ENCODE measurements at places on chromosomes 4 and X.

GRCh38 chr4:74054483-74055047 lies 16.1 kb upstream of the CXCL3 start:
- no peak for DNase-seq

DNA sequence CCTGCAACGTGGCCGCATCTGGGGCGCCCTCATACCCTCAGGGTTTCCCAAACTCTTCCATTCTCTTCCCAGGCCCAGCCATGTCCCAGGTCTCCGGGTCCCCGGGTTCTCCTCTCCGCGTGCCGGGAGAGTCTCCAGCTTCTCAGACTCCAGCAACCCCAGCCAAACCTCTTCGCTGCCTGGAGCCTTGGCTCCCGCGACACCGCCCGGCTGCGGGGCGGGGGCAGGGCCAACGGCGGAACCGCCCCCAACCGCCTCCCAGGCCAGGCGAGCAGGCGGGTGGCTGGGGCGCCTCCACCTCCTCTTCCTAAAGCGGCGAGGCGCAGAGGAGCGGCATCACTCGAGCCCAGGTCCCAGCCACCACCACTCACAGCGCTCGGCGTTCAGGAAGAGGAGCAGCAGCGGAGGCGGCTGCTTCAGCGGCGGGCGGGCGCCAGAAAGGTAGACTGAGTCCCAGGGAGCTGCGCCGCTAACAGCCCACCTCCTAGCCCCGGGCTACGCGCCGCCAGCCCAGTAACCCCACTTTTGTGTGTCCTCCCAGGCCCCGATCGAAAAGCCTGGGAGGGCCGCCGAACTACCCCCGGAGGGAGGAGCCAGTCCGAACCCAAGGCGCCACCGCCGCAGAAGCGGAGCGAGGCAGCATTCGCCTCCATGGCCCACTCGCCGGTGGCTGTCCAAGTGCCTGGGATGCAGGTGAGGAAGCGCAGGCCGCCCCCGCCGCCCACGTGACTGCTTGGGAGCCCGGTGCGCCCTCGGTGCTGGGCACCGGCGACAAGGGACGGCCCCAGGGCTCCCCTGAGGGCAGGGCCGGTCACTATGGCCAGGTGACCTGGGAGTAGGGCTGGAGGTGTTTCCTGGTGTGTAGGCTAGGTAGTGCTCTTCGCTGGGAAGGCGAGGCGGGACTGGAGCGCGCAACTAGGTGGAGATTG lies at the start of gene STK26:
STK26 (plus strand) TSS at position 336 of the 929 bp plus-strand sequence; CDS start at position 652, 316 bp downstream.
- DNase-seq = peak; percentile 56

DNA sequence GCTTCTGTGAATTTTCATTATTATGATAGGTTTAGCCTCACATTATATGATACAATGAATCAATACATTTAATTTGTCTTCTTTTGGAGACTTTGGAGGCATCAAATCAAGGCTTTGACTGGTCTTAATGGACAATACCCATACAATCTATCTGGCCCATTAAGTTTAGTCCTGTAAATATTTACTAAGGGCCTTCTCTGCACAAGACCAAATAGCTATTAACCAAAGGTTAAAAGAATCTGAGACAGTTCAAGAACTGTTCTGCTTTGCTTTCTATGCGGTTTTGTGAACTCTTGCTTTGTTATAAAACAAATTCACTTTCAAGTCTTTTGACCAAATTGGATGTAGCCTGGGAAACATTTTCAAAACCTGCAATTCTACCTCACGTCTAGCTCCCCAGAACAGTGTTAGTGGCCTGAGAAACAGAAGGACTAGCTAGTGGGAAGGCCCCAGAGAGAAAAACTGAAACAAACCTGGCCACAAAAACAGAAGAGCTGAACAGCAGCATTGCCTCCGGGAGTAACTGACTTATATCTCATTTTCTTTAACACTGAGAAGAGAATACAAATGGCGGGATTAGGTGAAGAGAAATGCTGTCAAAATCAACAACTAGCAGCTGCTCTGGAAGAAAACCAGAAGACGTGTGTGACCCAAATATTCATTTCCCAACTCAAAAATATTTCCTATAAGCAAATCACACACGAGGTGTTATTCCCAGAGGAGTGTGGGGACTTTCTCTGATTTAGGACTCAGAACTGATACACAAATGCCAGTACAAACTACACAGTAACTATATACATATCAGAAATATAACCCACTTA lies 548 bp downstream of the TLR1 start:
- DNase-seq = no peak

GRCh38 chrX:71099736-71100135 lies 4.1 kb downstream of the FOXO4 start:
- DNase-seq = no peak

GRCh38 chr4:78766026-78766425 lies 10.1 kb upstream of the BMP2K start:
- DNase-seq = no peak

- DNase-seq = no peak
Observed at GRCh38 chr4:23130845-23131244, 438.1 kb downstream of the GBA3 start.

DNA sequence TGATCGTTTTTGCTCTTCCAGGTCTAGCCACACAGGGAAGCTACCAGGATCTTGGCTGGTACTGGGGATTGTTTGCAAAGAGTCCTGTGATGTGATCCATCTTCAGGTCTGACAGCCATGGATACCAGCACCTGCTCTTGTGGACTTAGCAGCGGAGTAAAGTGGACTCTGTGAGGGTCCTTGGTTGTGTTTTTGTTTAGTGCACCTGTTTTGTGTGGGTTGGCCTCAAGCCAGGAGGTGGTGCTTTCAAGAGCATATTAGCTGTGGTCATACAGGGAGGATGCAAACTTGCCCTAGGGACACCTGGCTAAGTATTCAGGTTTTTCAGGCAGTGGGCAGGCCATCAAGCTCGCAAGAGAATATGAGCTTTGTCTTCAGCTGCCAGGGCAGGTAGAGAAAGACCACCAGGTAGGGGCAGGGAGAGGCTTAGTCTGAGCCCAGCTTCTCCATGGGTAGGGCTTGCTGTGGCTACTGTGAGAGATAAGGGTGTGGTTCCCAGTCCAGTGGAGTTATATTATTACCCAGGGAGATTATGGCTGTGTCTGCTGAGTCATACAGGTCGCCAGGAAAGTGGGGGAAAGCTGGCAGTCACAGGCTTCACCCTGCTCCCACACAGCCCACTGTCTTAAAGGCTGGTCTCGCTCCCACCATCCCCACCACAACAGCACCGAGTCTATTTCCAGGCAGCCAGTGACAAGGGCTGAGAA lies 293.7 kb downstream of the PCDH18 start:
- no peak for DNase-seq

DNA sequence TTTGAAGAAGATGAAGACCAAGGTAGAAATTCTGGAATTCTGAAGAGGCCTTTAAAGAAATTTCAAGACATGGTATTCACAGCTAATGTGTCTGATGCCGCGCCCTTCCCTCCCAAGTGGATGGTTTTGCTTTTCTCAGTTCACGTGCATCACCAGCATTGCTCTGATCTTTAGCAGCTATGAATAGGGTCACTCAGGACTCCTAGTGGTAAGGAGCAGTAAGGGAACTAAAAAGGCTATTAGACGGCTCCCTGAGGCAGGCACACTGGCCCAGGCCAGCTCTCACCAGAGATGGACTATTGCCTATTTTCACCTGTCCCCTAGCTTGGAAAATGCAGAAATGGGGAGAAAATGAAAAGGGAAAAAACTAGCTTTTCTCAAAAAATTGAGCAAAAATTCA lies 447.5 kb upstream of the RASGEF1B start:
- no peak for DNase-seq

DNA sequence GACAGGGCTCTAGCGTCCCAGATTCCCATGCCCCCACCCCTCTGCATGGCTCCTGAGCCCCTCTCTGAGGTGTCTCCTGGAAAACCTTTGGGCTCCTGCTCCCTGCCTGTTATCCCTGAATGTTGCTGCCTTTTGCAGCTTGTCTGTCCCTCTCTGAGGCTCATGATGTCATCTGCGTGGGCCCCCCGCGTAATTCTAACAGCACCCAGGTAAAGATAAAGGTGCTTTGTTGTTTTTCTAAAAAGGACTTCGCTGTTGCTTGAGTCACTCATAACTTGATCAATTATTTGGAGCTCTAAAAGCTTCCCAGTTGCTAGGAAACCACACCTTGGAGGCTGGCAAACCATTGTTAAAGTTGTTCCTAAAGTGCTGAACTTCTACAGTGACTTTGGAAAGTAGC lies 36.6 kb downstream of the WFS1 start:
- no peak for DNase-seq

GRCh38 chrX:20654596-20655106 lies 387.9 kb upstream of the RPS6KA3 start:
- no peak for DNase-seq
